Endothelial cell of coronary artery (primary cell): ENCODE measurements at places on chromosomes 3 and 15. TPM values are rescaled to one million over a fixed set of nuclear protein-coding genes. Genes with fewer than 3 reads are reported as not detected.

Gene NRROS
- 1.9 and 5.2 TPM in 2 replicates for total RNA-seq

Gene PLA2G4B
- 0.27 and 1.2 TPM in 2 replicates for total RNA-seq

Gene GRAMD1C
- total RNA-seq: 16.2 and 22.1 TPM in 2 replicates

Gene ZNF660
- total RNA-seq: 0.63 and 1.8 TPM in 2 replicates

Gene SCAMP5
- total RNA-seq: 1.9 and 3.3 TPM in 2 replicates

Gene ALG1L2
- total RNA-seq: not detected in 2 replicates

Gene HHLA2
- not detected in 2 replicates for total RNA-seq

Gene TP63
- not detected in 2 replicates for total RNA-seq

Gene CCDC174
- total RNA-seq: 6.6 and 10.6 TPM in 2 replicates

Gene RAB6B
- total RNA-seq: 0.45 and 1.1 TPM in 2 replicates

Gene KBTBD12
- not detected in 2 replicates for total RNA-seq

Gene LINGO1
- total RNA-seq: under 0.01 and 0.09 TPM in 2 replicates

Gene DHFR2
- total RNA-seq: 2.2 and 3.7 TPM in 2 replicates

Gene FES
- 52.8 and 70.5 TPM in 2 replicates for total RNA-seq

Gene SPRED1
- total RNA-seq: 28.8 and 29.2 TPM in 2 replicates

Gene RARB
- 28.0 and 51.6 TPM in 2 replicates for total RNA-seq

Gene SCN11A
- total RNA-seq: 0.09 TPM in 1 of 2 replicates, not detected in the other

Gene ADAMTS7
- 10.7 and 22.8 TPM in 2 replicates for total RNA-seq

Gene TMEM40
- total RNA-seq: not detected in 2 replicates

Gene HESX1
- 0.18 and 0.19 TPM in 2 replicates for total RNA-seq

Gene PRSS50
- not detected in 2 replicates for total RNA-seq

Gene GOLGA8G
- total RNA-seq: not detected in 2 replicates

Gene EFCC1
- total RNA-seq: 0.18 and 0.19 TPM in 2 replicates

Gene GOLGA6D
- not detected in 2 replicates for total RNA-seq

Gene CCNDBP1
- total RNA-seq: 42.0 and 53.8 TPM in 2 replicates

Gene CPN2
- not detected in 2 replicates for total RNA-seq

Gene ERICH6
- under 0.01 TPM in 1 of 2 replicates, not detected in the other for total RNA-seq

Gene TUSC7
- total RNA-seq: not detected in 2 replicates

Gene P3H2
- 1.4 and 5.0 TPM in 2 replicates for total RNA-seq

Gene TNFSF10
- total RNA-seq: 36.7 and 53.2 TPM in 2 replicates
